ENCODE measurements at places on chromosomes 1 and 21.

- no peak for DNase-seq
These were observed 27.4 kb downstream of the LAMB3 start for GRCh38 chr1:209624558-209625549.

GRCh38 chr1:65425006-65425405 is 4.5 kb downstream of the LEPR start:
- DNase-seq = no peak

DNA sequence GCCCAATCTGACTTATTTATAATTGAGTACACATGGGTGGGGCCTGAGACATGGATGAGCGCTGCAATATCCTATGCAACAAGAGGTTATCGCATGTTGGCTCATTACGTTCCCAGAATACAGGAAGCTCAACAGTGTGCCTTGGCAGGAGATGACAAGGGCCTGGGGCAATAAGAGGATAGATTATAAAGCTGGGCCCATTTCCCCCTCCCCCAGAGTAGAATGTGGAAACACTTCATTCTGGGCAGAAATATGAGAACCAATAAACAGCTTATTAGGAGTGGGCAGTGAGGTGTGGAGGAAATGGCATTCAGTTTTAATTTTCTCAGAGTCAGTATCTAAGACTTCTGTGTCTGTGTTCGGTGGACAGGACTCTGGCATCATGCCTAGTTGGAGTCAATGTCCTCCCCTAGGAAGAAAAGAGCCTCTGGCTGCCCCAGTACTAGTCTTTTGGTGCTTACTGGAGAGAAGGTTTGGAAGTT is 92.8 kb downstream of the PIK3R3 start:
- DNase-seq = no peak

GRCh38 chr1:197920414-197921117 is 3.4 kb downstream of the LHX9 start:
- no peak for DNase-seq

- DNase-seq = no peak
These were observed 83.1 kb downstream of the CAPZB start for GRCh38 chr1:19402031-19402813.

- DNase-seq = no peak
These were observed 82.5 kb downstream of the NTPCR start for GRCh38 chr1:233032916-233033315.

GRCh38 chr21:17688912-17689874 is 76.5 kb upstream of the BTG3 start:
- no peak for DNase-seq

GRCh38 chr1:32372149-32372756 is 9.9 kb downstream of the TSSK3 start:
- no peak for DNase-seq

DNA sequence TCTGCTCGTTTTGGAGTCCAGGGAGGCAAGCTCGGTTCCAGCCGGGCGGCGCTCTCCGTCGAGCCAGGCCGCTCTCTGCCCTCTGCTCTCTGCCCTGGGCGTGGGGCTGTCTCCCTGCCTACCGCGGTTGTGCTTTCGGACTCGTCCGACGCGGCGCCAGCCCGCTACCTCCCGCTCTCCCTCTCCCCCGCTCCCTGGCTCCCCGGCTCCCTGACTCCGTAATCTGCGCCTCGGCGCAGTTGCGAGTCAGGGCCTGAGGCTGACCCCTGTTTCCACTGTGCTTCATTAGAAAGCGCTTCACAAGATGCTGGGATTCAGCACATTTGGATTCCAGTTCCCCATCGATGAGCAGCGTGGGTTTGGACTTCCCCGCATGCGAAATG is 2.2 kb downstream of the SOX13 start:
- DNase-seq = no peak

DNA sequence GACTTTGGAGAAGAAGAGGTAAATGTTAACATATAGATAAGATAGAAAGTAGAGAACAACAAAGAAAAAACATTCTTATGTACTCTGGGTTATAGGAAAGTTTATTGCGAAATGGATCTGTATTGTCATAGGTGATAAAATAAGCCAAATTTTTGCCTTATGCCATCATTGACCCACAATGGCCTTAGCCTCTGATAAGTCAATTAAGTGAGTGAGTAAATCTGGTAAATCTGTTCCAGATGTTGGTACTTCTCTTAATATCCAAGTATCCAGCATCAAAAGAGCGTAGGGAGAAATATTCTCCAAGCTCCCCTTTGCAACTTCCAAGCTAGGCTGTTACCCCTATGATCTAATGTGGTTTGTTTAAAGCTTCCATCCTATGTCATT is 38.3 kb upstream of the CLCA4 start:
- no peak for DNase-seq

GRCh38 chr1:51671527-51672325 is 54.8 kb downstream of the OSBPL9 start:
- DNase-seq = no peak

GRCh38 chr1:229758101-229759036 is 132.3 kb downstream of the URB2 start:
- no peak for DNase-seq

DNA sequence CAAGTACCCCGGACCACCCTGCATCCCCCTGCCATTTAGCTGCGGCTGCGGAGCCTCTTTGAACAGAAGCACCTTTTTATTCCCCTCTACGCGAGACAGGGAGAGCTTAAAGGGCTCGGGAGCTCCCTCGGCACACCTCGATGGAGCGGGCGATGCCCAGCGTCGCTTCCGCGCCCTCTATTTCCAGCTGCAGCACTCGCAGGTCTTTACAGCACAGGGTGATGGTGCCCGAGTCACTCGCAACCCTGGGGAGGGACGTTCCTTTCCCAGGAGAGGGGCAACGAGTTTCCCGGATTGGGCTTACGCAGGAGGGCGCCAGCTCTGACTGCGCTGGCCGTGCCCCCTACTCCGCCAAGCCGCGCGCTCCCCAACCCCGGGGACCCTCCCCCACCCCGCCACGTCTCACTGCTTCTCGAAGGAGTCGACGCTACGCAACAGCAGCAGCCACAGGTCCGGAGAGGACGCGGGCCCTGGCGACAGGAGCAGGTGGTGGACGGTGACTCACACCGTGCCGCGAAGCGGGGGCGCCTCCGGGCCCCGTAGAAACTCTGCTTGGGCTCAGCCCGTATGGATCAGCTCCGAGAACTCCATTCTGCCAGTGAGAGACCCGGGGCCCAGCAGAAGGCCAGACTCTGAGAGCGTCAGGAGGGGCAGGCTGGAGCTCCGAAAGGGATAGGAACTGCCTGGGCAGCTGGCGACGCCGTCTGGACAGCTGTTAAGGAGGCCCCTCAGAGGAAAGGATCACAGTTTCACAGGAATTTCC is 5.8 kb upstream of the FAM167B start:
- peak; percentile 13 for DNase-seq

- no peak for DNase-seq
These were observed 162.6 kb downstream of the TSEN15 start for GRCh38 chr1:184214128-184214527.

GRCh38 chr1:55233145-55233777 is 18.1 kb upstream of the USP24 start:
- DNase-seq = no peak

DNA sequence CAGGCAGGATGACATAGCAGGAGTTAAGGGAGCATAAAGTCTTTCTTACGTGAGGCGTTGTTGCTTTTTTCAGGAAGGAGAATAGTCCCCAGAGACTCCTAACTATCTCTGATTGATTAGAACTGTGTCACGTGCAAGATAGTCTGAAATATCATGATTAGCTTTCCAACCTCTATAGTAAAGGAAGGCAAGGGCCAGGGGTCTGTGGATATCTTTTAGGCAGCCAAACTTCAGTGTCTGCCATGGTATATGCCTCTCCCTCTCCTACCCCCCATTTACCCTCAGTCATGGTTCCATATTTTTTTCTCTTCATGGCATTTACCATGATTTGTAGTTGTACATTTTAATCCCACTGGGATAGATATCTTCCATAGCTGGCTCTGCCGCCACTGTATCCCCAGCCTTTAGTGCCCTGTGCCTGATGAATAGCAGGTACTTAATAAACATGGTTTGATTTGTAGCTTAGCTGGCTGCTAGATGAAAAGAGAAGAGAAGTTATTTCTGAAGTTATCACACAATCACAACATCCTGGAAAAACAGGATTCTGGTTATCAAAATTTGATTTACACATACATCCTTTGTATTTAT is 318.7 kb upstream of the ST6GALNAC5 start:
- DNase-seq = no peak

DNA sequence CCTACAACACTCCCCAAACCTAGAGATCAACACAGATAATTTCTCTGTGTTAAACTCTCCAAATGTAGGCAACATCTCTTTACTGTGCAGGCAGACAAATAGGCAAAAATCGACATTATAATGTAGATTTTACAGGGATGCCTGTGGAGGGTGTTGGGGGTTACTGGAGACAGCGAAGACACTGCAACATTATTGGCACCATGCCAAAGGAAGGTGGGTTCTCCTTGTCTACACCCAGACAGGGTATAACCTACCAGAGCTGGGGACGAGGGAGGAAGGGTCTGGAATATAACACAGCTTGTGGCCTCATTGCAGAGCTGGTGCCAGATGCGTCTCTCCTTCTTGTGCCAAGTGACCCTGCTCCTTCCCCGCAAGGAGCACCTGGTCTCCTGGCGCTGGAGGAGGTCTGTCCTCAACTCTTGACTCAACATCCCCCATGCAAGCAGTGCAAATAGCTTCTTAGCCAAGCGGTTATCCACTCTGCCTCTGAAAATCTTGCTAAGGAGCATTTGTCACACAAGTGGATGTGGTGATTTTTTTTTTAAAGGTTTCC is 404.0 kb downstream of the PRDM2 start:
- DNase-seq = no peak

DNA sequence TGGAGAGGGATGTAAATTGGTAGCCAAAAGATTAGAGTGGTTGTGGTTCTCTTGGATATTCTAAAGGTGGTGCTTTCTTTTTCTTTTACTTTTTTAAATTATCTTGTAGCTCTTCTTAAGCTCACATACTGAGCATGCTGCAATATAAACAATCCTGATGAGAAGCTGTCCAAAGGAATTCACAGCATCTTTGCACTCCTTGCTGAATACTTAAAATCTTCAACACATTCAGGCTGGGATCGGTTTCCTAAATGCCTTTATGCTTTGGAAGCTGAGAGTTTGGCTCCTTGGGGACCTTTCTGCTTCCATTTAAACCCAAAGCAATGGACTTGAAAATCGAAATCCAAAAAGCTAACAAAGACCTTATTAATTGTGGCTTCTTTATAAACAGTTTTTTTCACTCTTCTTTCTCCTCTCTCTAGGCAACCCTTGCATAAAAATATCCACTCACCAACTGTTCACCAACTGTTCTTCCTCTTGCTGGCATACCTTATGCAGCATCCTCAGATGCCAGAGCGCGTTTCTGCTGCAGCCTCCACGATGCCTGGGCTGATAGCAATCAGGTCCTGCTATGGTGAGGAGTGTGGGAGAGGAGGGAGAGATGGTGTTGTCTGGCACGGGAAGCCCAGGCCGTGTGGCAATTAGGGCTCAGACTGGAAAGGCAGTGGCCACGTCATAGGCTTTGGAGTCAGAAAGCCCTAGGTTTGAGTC is 535.8 kb upstream of the DAB1 start:
- no peak for DNase-seq

GRCh38 chr1:184494929-184495328 is 108.1 kb downstream of the C1orf21 start:
- no peak for DNase-seq

DNA sequence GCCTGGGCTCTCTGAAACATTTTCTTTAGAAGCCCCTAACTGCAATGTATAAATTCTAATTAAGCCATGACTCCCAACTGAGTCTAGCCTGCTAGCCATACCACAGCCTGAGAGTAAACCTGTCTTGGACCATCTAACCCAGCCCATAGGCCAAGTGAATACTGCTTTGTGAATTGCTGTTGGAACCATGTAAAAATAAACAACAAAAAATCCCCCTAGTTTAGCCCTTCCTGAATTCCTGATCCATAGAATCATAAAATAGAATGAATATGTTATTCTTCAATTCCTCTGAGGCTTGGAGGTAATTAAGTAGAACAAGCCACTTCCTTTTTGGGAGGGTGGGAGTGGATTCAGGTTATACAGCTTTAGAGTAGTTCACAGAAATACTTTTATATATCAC is 1496.4 kb downstream of the MRPL39 start:
- DNase-seq = no peak

DNA sequence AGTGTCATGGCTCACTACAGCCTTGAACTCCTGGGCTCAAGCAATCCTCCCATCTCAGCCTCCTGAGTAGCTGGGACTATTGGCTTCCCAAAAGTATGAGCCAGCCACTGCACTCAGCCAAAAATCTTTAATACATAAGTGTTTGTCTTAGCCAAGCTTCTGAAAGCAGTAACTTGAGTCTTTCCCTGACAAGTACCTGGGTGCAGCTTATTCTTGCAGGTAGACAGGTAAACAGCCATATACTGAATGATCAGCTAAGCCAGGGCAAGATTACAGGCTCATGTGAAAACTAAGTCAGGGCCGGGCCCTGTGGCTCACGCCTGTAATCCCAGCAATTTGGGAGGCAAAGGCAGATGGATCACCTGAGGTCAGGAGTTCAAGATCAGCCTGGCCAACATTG is 7.8 kb downstream of the MEAF6 start:
- no peak for DNase-seq

GRCh38 chr1:174393885-174394284 is 53.9 kb upstream of the GPR52 start:
- no peak for DNase-seq

GRCh38 chr21:36452281-36452825 is 27.6 kb downstream of the CLDN14 start:
- no peak for DNase-seq

DNA sequence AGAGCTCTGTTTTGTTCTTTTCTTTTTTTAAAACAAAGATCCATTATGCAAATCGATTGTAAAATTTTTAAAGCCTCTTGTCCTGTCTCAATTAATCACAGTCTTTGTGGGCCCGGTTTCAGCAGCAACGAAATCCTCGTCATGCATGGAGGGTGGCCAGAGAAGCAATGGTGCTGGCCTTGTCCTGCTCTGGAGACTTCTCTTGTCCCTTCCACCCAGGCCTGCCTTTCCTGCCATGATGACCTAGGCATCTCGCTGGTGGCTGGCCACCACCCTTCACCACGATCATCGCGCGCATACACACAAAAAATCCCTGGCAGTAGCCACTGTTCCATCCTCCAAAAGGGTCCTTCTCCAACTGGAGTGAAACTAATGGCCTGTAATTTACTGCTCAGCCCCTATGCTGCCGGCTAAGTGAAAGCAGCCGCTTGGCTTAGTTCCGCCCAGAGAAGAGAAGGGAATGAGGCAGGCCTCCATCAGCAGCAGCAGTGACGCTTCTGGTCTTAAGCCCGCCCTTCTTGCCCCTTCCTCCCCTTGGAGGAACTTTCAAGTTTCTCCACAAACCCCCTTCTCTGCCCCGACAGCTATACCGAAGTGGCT is 309.5 kb downstream of the NPHP4 start:
- no peak for DNase-seq

GRCh38 chr1:29171089-29171488 is 10.6 kb downstream of the SRSF4 start:
- no peak for DNase-seq

DNA sequence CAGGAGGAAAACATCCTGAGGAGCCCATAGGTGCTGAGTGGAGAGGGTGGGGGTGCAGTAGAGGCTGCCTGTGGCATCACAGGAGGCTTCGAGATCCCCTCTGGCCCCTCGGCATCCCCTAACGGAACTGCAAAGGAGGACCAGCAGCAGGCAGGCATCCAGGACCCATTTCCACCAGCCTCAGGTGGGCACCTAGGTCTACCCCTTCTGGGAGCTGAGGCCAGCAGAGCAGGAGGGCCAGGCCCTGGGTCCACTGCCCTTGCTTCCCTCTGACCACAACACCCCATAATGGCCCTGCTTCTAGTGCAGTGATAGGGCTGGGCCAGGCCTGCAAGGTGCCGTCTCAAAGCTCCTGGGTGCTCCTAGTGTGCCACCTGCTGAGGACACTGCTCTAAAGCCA is 723.0 kb downstream of the PTPRU start:
- DNase-seq = no peak

Measured in bone marrow (tissue), 2 donors.